ENCODE measurements at places on chromosomes 16 and 17. TPM values are rescaled to one million over a fixed set of nuclear protein-coding genes. Genes with fewer than 3 reads are reported as not detected.

BAHCC1 gene
- total RNA-seq = 3.9 TPM

CA5A gene
- not detected for total RNA-seq

SLC35G6 gene
- not detected for total RNA-seq

SULT1A1 gene
- 3.6 TPM for total RNA-seq

ACAP1 gene
- 2.1 TPM for total RNA-seq

All from fibroblast of lung (primary cell).